MCF 10A (cell line): ENCODE measurements at places on chromosomes 7 and 10. TPM values are rescaled to one million over a fixed set of nuclear protein-coding genes. Genes with fewer than 3 reads are reported as not detected.

- H3K4me3 ChIP-seq, result no peak overlapping the region
- peaks cover 15% of the 10 kb centered on the region for H3K36me3 ChIP-seq
Observed at GRCh38 chr7:2201686-2202360, 30.9 kb downstream of the MAD1L1 start.

DNA sequence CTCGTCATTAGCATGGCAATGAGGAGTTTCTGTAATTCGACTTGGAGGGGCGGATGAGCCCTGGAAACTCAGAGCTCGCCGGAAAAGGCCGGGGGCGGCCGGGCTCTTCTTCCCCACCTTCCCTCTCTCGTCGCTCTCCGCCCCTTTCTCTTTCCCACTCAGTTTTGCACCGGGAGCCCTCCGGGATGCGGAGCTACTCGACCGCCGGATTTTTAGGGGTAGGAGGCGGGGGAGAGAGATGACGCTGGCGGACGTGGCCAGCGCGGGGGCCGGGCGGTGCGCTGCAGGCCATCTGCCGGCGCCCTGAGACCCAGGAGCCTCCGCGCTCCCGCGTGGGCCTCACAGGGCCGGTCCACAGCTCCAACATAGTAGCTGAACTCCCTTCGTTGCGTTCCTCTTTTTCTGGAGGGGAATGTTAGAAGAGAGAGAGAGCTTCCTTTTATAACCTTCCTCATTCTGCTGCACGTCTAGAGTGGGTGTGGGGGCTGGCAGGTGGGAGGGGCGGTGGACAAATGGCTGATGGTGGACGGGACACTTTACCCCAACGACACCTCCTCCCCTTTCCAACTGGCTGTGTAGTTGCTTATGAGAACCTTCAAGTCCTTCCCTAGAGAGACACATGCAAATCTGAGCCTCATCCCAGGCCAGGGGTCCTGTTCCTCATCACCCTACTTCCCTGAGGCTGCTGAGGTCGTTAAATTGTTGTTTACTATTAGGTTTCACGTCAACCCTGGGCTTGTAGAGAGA, 1.1 kb upstream of the HOXA1 start:
- peak overlapping the region; percentile 83 for H3K4me3 ChIP-seq
- H3K27ac ChIP-seq, result peak overlapping the region; percentile 99
- no peaks in the 10 kb centered on the region for H3K27me3 ChIP-seq
- peak; percentile 55 for DNase-seq
- H3K4me1 ChIP-seq, result peaks cover 54% of the 10 kb centered on the region

DNA sequence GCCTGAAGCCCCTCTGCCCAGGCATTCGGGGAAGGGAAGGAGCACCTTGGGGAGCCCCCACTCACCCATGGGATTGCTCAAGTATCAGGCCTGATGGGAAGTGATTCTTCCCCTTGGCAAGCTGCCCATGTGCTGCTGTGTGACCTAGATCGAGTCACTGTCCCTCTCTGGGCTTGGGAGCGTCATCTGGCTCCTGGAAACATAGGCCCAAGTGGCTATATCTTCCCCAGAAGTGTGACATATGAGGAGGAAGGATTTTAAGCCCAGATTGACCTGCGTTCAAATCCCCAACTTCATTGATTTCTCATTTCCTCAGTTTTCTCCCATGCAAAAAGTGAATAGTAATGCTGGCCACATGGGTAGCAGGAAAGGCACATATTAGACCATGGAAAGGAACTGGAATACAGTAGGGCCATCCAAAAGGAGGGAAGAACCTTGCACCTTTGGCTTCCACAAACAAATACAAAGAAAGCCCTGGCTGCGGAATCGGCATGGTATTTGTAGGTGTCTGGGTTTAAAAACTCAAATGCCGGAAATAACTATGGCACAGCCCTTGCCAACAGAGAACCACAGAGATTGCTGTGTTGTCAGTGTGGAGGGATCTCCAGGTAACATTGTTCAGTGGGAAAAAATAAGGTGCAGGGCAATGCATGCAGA, 169.5 kb upstream of the ZMIZ1 start:
- peaks cover 6% of the 10 kb centered on the region for H3K36me3 ChIP-seq
- H3K4me3 ChIP-seq, result no peak overlapping the region
- H3K4me1 ChIP-seq, result no peaks in the 10 kb centered on the region

DNA sequence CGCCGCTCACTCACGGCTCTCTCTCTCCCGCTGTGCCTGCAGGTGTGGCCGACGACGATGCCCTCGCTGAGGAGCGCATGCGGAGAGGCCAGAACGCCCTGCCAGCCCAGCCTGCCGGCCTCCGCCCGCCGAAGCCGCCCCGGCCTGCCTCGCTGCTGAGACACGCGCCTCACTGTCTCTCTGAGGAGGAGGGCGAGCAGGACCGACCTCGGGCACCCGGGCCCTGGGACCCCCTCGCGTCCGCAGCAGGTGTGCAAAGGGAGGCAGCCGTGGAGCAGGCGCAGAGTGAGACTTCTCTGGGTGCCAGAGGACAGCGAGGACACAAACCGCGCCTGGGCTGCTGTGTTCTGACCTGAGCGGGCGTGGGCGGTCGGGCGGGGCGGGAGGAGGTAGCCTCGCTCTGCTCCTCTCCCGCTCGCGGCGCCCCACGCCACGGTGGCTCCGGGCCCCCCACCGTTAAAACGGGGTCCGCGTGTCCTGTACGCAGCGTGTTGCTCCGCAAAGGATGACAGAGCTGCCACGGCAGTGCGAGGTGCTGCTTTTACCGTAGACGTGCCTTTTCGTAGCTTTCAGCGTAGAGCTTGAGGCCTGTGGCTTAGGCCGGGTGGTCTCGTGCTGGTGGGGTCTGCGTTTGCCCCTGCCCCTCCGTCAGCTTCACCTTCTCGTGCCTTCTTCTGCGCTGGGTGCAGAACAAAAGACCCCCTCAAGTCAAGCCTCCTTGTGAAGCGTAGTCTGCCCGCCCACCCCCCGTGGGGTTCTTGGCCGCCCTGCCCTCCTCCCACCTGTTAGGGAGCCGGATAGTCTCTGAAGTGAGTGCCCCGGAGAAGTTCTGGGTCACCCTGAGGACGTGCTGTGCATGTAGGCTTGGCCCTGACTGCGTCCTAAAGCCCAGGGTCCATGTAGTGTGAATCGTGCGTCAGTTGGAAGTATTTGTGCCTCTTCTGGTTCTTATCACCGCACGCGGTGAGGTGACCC, 73.2 kb downstream of the DNAJB6 start:
- peaks cover 17% of the 10 kb centered on the region for H3K36me3 ChIP-seq
- DNase-seq, result no peak
- H3K27ac ChIP-seq, result no peak overlapping the region
- no peak overlapping the region for H3K4me3 ChIP-seq
- peaks cover 17% of the 10 kb centered on the region for H3K4me1 ChIP-seq
- H3K27me3 ChIP-seq, result no peaks in the 10 kb centered on the region

GRCh38 chr7:48390388-48391327, 219.4 kb downstream of the ABCA13 start:
- H3K27me3 ChIP-seq, result no peaks in the 10 kb centered on the region
- DNase-seq, result no peak
- peaks cover 22% of the 10 kb centered on the region for H3K4me1 ChIP-seq
- H3K4me3 ChIP-seq, result no peak overlapping the region

DNA sequence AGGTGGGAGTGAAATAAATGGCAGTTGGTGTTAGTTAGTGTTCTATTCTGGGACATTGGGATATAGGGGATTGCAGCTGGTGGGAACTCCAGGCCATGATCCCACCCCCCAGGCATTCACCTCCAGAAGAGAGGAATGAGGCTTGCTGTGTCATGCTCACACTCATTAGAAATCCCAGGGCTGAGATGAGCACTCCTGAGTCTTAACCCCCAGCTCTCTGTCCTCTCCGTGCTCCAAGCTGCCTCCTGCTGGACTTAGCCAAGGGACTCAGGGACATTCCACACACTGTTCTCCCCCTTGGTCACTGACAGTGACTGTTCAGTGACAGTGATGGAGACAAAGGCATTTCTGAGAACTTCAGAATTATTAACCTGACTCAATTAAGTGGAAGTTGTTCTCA, 21.5 kb downstream of the CYP26A1 start:
- no peak overlapping the region for H3K27ac ChIP-seq
- H3K4me1 ChIP-seq, result no peaks in the 10 kb centered on the region
- H3K36me3 ChIP-seq, result no peaks in the 10 kb centered on the region
- no peaks in the 10 kb centered on the region for H3K27me3 ChIP-seq

GRCh38 chr7:31065021-31065593, 13.0 kb downstream of the ADCYAP1R1 start:
- no peak overlapping the region for H3K4me3 ChIP-seq
- no peak overlapping the region for H3K27ac ChIP-seq
- H3K36me3 ChIP-seq, result no peaks in the 10 kb centered on the region
- H3K4me1 ChIP-seq, result no peaks in the 10 kb centered on the region
- no peak for DNase-seq
- peaks cover 23% of the 10 kb centered on the region for H3K27me3 ChIP-seq

GRCh38 chr10:91061608-91062007, 140.7 kb upstream of the ANKRD1 start:
- H3K27ac ChIP-seq, result no peak overlapping the region
- no peaks in the 10 kb centered on the region for H3K36me3 ChIP-seq
- H3K4me1 ChIP-seq, result no peaks in the 10 kb centered on the region
- no peak overlapping the region for H3K4me3 ChIP-seq

GRCh38 chr10:110717781-110718589, 73.8 kb downstream of the RBM20 start:
- H3K27ac ChIP-seq, result no peak overlapping the region
- H3K4me3 ChIP-seq, result no peak overlapping the region
- no peaks in the 10 kb centered on the region for H3K4me1 ChIP-seq
- no peak for DNase-seq
- no peaks in the 10 kb centered on the region for H3K27me3 ChIP-seq

DNA sequence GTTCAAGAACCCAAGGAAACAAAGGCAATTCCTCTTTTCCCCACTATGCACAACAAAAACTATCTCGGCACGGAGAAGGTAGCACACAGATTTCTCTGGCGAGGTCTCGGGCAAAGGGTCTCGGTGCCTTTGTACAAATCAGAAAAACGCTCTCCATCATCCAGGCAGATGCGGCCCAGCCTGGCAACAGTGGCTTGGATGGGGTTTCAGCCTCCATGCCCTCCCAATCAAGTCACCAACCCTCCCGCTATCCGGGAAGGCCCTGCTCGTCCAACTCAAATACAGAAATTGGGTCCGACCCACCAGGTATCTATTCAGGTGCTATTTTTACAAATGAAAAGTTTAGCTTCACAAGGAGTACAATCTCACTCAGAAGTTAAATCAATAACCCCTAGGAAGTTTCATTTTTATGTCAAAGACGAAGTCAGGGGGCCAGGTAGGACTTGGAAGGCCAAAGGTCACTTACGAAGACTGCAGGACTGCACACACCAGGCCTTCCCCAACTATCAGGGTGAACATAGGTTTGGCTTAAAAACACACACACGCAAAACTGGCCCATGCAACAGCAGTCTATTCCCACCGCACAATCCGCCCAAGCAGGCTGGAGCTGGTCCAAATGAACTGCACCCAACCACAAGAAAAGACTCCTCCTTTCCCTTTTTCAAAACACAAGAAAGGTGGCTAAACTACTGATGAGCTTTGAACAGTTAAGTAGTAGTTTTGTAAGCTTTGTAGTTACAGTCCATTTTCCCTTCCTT, 43.0 kb downstream of the GNA12 start:
- no peak overlapping the region for H3K4me3 ChIP-seq
- no peaks in the 10 kb centered on the region for H3K27me3 ChIP-seq
- H3K27ac ChIP-seq, result no peak overlapping the region
- no peaks in the 10 kb centered on the region for H3K36me3 ChIP-seq
- peak; percentile 43 for DNase-seq
- peaks cover 34% of the 10 kb centered on the region for H3K4me1 ChIP-seq

- no peak for DNase-seq
- peaks cover 21% of the 10 kb centered on the region for H3K4me1 ChIP-seq
- no peak overlapping the region for H3K4me3 ChIP-seq
- H3K27me3 ChIP-seq, result no peaks in the 10 kb centered on the region
- H3K36me3 ChIP-seq, result no peaks in the 10 kb centered on the region
Observed at GRCh38 chr10:58477122-58477521, 35.5 kb upstream of the BICC1 start.

DNA sequence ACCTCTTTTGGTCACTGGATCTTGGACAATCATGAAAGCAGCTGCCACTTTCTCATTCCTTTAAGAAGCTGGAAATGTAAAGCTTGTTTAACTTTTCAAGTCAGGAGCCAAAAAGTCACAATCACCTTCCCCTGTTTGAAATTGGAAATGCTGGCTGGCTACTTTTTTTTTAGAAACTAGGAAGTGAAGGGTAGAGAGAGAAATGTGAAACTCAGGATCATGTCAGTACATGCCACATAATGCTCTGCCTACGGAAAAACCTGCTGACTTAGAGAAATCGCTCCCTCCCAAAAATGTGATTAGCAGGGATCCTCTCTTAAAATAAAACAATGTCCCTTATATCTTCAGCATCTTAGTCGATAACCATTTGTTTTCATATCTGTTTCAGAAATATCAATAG, 188.4 kb upstream of the C7orf33 start:
- peaks cover 6% of the 10 kb centered on the region for H3K4me1 ChIP-seq
- H3K36me3 ChIP-seq, result no peaks in the 10 kb centered on the region
- DNase-seq, result peak; percentile 47
- H3K4me3 ChIP-seq, result peak overlapping the region; percentile 33
- peak overlapping the region; percentile 97 for H3K27ac ChIP-seq
- no peaks in the 10 kb centered on the region for H3K27me3 ChIP-seq

DNA sequence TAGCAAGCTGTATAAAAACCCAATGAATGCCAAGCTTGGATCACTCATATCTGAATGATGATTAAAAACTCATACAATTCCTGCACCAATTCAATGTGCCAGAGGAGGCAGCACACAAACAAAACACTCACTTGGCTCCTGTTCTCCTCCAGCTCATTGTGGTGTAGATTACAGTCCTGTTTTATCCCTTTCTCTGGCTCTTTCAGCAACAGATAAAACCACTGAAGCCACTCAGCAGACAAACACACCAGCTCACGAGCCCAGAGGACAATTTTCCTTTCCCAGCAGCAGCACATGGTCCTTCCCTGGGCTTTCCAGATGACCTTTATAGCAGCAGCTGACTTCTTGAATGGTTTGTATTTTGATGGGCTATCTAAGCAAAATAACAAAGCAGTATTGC, 107.3 kb upstream of the STARD3NL start:
- H3K36me3 ChIP-seq, result no peaks in the 10 kb centered on the region
- DNase-seq, result peak; percentile 43
- no peak overlapping the region for H3K4me3 ChIP-seq
- H3K4me1 ChIP-seq, result no peaks in the 10 kb centered on the region

DNA sequence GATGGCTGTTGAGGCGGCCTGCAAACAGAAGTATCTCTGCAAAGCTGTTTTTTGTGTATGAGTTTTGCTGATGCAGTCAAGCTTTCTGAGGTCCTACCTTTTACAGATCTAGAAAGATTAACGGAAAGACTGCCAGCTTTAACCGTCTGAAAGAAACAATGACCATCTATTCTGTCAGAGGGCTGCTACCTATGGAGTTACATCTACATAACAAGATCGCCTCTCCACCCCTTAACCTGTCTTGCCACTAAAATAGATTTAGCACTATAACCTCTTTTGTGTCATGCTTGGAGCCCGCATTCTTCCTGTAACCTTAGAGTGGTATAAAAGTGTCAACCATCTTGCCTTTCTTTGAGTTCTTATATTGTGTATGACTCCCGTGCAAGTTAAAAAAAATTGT, 291.2 kb downstream of the POM121L12 start:
- no peak for DNase-seq
- no peaks in the 10 kb centered on the region for H3K36me3 ChIP-seq
- no peaks in the 10 kb centered on the region for H3K4me1 ChIP-seq
- H3K27me3 ChIP-seq, result peaks cover 8% of the 10 kb centered on the region
- H3K27ac ChIP-seq, result no peak overlapping the region
- H3K4me3 ChIP-seq, result no peak overlapping the region

CPN1 gene
- not detected in 2 replicates for total RNA-seq

JCAD gene
- total RNA-seq, result 0.25 and 0.26 TPM in 2 replicates

EDRF1 gene
- total RNA-seq, result 24.1 and 28.2 TPM in 2 replicates

PLEKHS1 gene
- total RNA-seq, result not detected in 2 replicates

CCNY gene
- total RNA-seq, result 68.9 and 79.7 TPM in 2 replicates

HOXA4 gene
- 2.6 and 3.7 TPM in 2 replicates for total RNA-seq

CRPPA gene
- 0.81 and 1.1 TPM in 2 replicates for total RNA-seq
